ENCODE measurements at places on chromosomes 2 and 18. TPM values are rescaled to one million over a fixed set of nuclear protein-coding genes. Genes with fewer than 3 reads are reported as not detected.

Gene PAX8
- total RNA-seq, result 1.4 TPM

Gene KIF1A
- total RNA-seq, result 4.6 TPM

Gene PAIP2B
- total RNA-seq, result 2.3 TPM

Gene MOCOS
- 0.07 TPM for total RNA-seq

Gene DYSF
- not detected for total RNA-seq

Gene COL4A3
- total RNA-seq, result not detected

Gene LYPD6
- not detected for total RNA-seq

Gene SCN3A
- 0.23 TPM for total RNA-seq

Gene KCNG2
- total RNA-seq, result not detected

All from activated CD4-positive, alpha-beta T cell treated with anti-CD3 and anti-CD28 coated beads for 36 hours (primary cell).